NCI-H460 (cell line): ENCODE measurements at places on chromosomes 5 and 9. TPM values are rescaled to one million over a fixed set of nuclear protein-coding genes. Genes with fewer than 3 reads are reported as not detected.

FOXD4 gene
- total RNA-seq, result 0.14 and 0.30 TPM in 2 replicates

DMRT2 gene
- not detected in 2 replicates for total RNA-seq

PALM2AKAP2 gene
- total RNA-seq, result 1.4 and 1.8 TPM in 2 replicates

S100Z gene
- not detected in 2 replicates for total RNA-seq

PCDHA11 gene
- total RNA-seq, result not detected in 2 replicates

KIAA0825 gene
- total RNA-seq, result 13.0 and 13.2 TPM in 2 replicates

FRMPD1 gene
- total RNA-seq, result not detected in 2 replicates

PRLR gene
- total RNA-seq, result not detected in 2 replicates

IFNA17 gene
- not detected in 2 replicates for total RNA-seq

PCDHB10 gene
- total RNA-seq, result 0.35 and 0.72 TPM in 2 replicates

GCNT1 gene
- total RNA-seq, result 0.55 and 0.79 TPM in 2 replicates

LRRC26 gene
- not detected in 2 replicates for total RNA-seq

PCDHB15 gene
- 0.12 and 0.20 TPM in 2 replicates for total RNA-seq

PHF24 gene
- not detected in 2 replicates for total RNA-seq

SPATA9 gene
- total RNA-seq, result 0.42 and 0.49 TPM in 2 replicates

TAS2R1 gene
- not detected in 2 replicates for total RNA-seq

FYB1 gene
- 0.02 TPM in 1 of 2 replicates, not detected in the other for total RNA-seq

FAXDC2 gene
- total RNA-seq, result not detected in 2 replicates

BTNL3 gene
- not detected in 2 replicates for total RNA-seq

ANKRD31 gene
- total RNA-seq, result 0.14 and 0.17 TPM in 2 replicates

WNK2 gene
- total RNA-seq, result 4.5 and 4.8 TPM in 2 replicates

ARHGEF39 gene
- total RNA-seq, result 5.0 and 7.5 TPM in 2 replicates

SLC45A2 gene
- not detected in 2 replicates for total RNA-seq

SCGB3A1 gene
- total RNA-seq, result not detected in 2 replicates

TSSK1B gene
- total RNA-seq, result not detected in 2 replicates

PCDHGA11 gene
- 0.52 and 0.87 TPM in 2 replicates for total RNA-seq

ANKRD34B gene
- total RNA-seq, result not detected in 2 replicates

LHFPL2 gene
- total RNA-seq, result 8.4 and 8.6 TPM in 2 replicates

FRMD3 gene
- total RNA-seq, result 2.7 TPM in 2 replicates

AKNA gene
- 36.2 and 40.8 TPM in 2 replicates for total RNA-seq

JAKMIP2 gene
- total RNA-seq, result 0.69 and 0.79 TPM in 2 replicates

DBH gene
- total RNA-seq, result not detected in 2 replicates

RNF208 gene
- 0.37 and 0.40 TPM in 2 replicates for total RNA-seq

DRD1 gene
- total RNA-seq, result not detected in 2 replicates
